ENCODE measurements at places on chromosomes 1 and 21. TPM values are rescaled to one million over a fixed set of nuclear protein-coding genes. Genes with fewer than 3 reads are reported as not detected.

MATN1 gene
- 0.85 TPM for total RNA-seq

FAM43B gene
- total RNA-seq: 0.75 TPM

DNA sequence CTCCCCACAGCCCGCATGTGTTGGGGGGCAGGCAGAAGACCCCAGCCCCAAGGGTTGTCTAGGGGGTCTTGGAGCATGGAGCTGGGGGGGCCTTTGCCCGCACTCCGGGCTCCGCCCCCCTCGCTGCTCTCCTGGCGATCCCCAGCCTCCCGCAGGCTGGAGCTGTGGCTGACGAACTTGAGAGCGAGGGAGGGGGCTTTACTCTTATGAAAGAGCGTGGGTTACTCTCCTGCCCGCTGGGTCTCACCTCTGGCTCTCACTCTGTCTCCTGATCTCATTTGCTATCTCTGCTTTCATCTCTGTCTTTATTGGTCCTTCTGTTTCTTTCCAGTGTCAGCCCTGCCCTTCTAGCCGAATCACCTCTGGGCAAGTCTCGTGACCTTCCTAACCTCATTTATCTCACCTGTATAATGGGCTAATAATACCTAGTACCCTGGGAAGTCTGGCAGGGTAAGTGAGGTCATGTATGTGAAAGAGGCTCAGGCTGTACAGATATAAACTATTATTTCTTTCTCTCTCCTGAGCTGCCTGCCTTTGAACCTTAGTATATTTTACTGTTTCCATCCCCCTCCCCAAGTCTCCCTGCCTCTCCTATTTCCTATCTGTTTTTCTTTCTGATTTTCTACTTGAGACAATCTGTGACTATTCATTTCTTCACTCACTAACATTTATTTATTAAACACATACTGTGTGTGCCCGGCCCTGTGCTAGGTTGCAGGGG, 731 bp downstream of the EFNA4 start:
- DNase-seq: no peak

DNA sequence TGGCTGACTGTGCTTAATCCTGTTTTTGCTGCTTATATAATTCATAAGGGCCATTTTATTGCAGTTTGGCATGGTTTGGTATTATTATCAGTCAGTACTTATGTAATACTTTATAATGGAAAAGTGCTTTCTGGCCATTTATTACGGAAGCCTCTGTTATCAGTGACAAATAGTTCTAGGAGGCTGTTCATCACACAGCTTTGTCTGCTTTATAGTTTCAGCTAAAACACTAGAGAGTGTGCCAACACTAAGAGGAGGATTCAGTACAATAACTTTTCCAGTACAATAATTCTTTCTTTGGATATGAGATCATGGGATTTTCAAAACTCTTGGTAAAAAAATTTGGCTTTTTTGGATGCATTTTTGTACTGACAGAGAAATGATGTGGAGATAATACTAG, 102.9 kb upstream of the PTGFR start:
- DNase-seq: no peak
